ENCODE measurements at places on chromosomes 3 and 15. TPM values are rescaled to one million over a fixed set of nuclear protein-coding genes. Genes with fewer than 3 reads are reported as not detected.

The CLDN18 gene
- polyA plus RNA-seq: 0.78 TPM

The CD200 gene
- polyA plus RNA-seq: 43.0 TPM

The KNG1 gene
- polyA plus RNA-seq: 144 TPM

The TERC gene
- polyA plus RNA-seq: not detected

The SLC38A3 gene
- 5.0 TPM for polyA plus RNA-seq

The CHRM5 gene
- polyA plus RNA-seq: 0.07 TPM

The CHST13 gene
- 3.2 TPM for polyA plus RNA-seq

The PROS1 gene
- 45.1 TPM for polyA plus RNA-seq

The SLC15A2 gene
- polyA plus RNA-seq: 13.6 TPM

The MELTF gene
- 2.4 TPM for polyA plus RNA-seq

The ATP2C1 gene
- 144 TPM for polyA plus RNA-seq

The GADL1 gene
- polyA plus RNA-seq: 2.6 TPM

All from right renal cortex interstitium (tissue), 3 donors.